Activated CD4-positive, alpha-beta T cell treated with anti-CD3 and anti-CD28 coated beads, Interleukin-2, Interleukin-4, amounts not matched to agents 100 ng/mL and 50 ng/mL, durations not matched to agents 16 hours and 8 hours (primary cell): ENCODE measurements at places on chromosomes 3 and 15.
A peak's percentile ranks its signal among the peaks of the same experiment; 100 is the strongest.

GRCh38 chr15:68302729-68303128, 25.2 kb downstream of the FEM1B start:
- DNase-seq = no peak

- no peak for DNase-seq
These were observed 54.8 kb downstream of the CHCHD6 start for GRCh38 chr3:126758882-126759281.

- DNase-seq = no peak
These were observed 7.1 kb downstream of the ITGA11 start for GRCh38 chr15:68424754-68425390.

- no peak for DNase-seq
These were observed 29.4 kb upstream of the ARID3B start for GRCh38 chr15:74511583-74511982.

GRCh38 chr15:56820333-56820732, 87.0 kb upstream of the ZNF280D start:
- DNase-seq = no peak

GRCh38 chr15:43144512-43144911, 11.1 kb downstream of the TMEM62 start:
- peak; percentile 27 for DNase-seq
